ENCODE measurements at places on chromosomes 7 and 10. TPM values are rescaled to one million over a fixed set of nuclear protein-coding genes. Genes with fewer than 3 reads are reported as not detected.

DNA sequence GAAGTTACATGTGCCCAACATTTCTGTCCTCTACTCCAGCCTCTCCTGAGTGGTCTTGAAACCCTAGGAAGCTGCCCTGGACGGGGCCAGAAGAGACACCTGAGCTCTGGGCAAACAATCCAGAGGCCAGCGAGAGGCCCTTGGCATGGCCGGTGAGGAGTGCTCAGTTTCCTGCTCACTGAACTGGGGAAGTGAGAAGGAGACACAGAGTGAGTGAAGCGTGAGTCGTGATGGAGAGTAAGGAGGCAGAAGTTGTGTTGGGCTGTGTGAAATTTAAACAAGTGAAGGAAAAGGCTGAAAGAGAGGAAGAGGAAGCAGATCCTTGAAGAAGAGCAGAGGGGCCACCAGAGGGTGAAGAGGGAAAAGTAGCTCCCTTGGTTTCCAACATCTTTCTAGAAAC is 73.2 kb downstream of the WNT2 start:
- no peak for DNase-seq

The JCAD gene
- 31.8 TPM for polyA plus RNA-seq

DNA sequence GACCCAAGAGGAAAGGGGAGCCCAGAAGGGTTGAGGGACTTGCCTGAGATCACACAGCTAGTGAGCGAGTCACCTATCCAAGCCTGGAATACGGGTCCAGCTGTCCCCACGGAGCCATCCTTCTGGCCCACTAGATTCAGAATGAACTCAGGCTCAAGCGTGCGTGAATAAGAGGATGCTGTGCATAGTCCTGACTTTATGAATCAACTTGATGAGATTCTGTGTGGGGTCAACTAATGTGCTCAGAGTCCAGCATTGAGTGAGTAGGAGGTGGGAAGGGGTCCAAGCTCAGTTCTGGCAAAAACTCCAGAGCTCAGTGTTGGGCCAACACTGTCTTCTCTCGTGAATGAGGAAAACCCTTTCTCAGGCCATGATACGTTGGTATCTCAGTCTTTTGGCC is 41.4 kb downstream of the CAMK1D start:
- no peak for DNase-seq

The CPA4 gene
- polyA plus RNA-seq, result 0.10 TPM

The TAS2R41 gene
- not detected for polyA plus RNA-seq

GRCh38 chr10:71607082-71607443 is 112.5 kb downstream of the C10orf105 start:
- DNase-seq, result no peak

The GNG11 gene
- 36.5 TPM for polyA plus RNA-seq

DNA sequence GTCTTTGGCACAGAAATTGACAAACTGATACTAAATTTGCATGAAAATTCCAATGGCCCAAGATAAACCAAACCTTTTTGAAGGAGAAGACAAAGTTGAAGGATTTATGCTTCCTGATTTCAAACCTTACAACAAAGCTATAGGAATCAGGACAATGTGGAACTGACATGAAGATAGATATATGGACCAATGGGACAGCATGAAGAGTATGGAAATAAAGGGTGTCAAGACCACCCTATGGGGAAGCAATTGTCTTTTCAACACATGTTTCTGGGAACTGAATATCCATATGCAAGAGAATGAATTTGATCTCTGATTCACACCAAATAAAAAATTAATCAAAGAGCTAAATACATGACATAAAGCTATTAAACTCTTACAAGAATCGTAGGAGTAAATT is 77.2 kb upstream of the ADARB2 start:
- no peak for DNase-seq

GRCh38 chr10:31262672-31263071 is 56.3 kb upstream of the ZEB1 start:
- no peak for DNase-seq

GRCh38 chr7:2660359-2661095 is 27.5 kb upstream of the AMZ1 start:
- DNase-seq, result no peak

- DNase-seq, result no peak
These were observed 186.8 kb downstream of the HGF start for GRCh38 chr7:81583090-81583489.

- DNase-seq, result no peak
These were observed 770.2 kb downstream of the NRG3 start for GRCh38 chr10:82645221-82645620.

- no peak for DNase-seq
These were observed 62.0 kb upstream of the PODXL start for GRCh38 chr7:131618391-131618790.

DNA sequence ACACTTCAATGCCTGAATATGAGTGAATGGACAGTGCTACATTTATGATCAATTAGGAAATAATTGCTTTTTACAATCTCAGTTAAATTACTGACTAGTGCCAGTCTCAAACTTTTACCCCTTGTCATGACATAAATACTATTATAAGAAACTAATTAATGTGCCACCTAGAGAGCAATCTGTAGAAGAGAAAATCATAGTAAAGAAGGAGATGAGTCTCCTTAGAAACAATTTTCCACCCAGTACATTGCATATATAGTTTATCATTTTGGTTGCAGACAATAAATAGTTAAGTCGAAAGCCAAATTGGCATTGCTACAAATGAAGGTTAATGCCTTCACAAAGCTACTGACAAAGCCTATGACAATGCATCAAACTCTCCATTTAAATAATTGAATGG is 68.6 kb downstream of the SLC13A1 start:
- no peak for DNase-seq

The SLC26A3 gene
- 0.17 TPM for polyA plus RNA-seq

GRCh38 chr7:129438839-129439651 is 4.8 kb downstream of the STRIP2 start:
- no peak for DNase-seq

- DNase-seq, result no peak
These were observed 1.3 kb downstream of the KAZALD1 start for GRCh38 chr10:101063050-101063525.

GRCh38 chr10:3172081-3172445 is 519 bp downstream of the PITRM1 start:
- no peak for DNase-seq

DNA sequence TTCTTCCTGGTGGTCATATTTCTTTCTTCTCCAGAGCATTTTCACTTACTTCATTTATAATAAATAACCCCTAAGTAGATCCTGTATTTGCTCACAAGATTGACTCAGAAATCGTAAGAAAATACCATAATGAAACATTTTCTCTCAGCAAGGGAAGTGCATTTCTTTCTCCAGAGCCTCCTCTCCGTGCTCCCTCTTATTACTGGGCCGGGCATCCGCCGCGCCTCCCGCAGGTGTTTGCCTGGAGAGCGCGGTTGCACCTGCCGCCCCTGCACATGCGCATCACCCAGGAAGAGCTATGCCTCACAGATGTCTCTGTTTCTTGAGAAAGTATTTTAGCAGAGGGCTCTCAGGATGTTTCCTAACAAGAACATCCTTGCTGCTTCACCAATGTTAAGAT is 509.2 kb downstream of the TCERG1L start:
- no peak for DNase-seq

DNA sequence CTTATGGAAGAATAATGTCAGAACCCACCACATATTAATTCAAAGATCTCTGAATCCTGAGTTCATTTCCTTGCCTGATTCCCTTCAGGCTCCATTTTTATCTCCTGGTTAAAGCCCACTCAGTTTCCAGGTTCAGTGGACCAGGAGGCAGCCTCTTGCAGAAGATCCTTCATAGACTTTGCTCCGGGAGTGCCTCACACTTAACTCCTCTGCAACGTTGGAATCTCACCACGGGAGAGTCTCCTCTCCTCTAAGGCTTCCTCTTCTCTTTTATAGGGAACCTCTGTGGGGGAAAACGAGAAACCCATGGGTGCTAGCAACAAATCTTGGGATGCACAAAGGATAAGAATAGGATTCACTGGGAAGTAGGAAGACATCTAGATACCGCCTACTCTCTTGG is 1.7 kb upstream of the BLOC1S2 start:
- no peak for DNase-seq

DNA sequence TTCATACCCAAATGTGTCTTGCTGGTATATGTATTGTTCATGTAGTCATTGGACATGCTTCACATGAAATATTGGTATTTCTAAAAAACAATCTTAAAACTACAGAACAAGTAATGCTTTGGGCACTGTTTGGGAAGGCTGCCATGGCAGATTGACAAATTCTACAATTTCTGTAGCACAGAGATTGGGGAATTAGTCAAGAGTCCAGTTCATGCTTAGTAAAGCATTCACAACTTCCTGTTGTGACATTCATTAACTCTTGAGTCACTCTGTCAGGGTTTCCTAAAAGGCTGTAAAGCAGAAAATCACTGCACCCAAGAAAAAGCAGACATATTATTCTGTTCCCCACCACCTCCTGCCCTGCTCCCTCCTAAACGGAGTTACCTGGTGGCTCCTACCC is 398.9 kb downstream of the PHTF2 start:
- DNase-seq, result no peak

The CYP3A4 gene
- 0.21 TPM for polyA plus RNA-seq

DNA sequence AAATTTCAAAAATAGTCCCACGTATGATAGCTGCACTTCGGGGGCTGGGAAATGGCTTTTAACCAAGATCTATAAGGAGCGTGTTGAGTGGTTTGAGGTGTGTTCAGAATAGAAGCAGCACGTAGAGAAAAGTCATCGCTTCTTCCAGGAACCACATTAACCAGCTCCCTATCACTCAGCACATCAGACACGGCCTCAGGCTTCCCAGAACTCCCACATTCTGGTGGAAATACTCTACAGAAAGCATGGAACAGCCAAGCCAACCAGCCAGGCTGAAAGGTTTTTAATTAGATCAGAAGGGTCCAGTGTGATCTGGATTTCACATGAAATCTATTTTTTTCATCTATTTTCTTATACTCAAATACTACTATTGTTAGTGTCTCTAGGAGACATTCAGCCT is 231.5 kb upstream of the NRP1 start:
- DNase-seq, result no peak

- no peak for DNase-seq
These were observed 101.3 kb downstream of the TCERG1L start for GRCh38 chr10:131210181-131210580.
